Activated CD4-positive, alpha-beta memory T cell treated with anti-CD3 and anti-CD28 coated beads, Interleukin-2, amount 10 ng/mL, durations not matched to agents 7 days and 5 days (primary cell): ENCODE measurements at places on chromosomes 7 and 10. TPM values are rescaled to one million over a fixed set of nuclear protein-coding genes. Genes with fewer than 3 reads are reported as not detected.

DNA sequence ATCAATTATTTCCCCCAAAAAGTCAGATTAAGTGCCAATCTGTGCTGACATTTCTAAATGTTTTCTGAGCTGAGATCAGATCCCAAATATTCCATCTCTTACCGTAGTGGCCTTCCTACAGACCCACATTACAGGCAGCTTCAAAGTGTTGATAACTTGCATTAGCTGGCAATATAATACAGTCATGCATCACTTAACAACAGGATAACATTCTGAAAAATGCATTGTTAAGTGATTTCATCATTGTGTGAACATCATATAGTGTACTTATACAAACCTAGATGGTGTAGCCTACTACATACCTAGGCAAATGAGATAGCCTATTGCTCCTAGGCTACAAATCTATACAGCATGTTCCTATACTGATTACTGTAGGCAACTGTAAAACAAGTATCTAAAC is 22.4 kb downstream of the SLC25A13 start:
- H3K4me3 ChIP-seq: no peak overlapping the region
- peaks cover 25% of the 10 kb centered on the region for H3K4me1 ChIP-seq
- no peak for DNase-seq
- no peak overlapping the region for H3K27ac ChIP-seq
- peaks cover 12% of the 10 kb centered on the region for H3K36me3 ChIP-seq

- DNase-seq: no peak
- no peaks in the 10 kb centered on the region for H3K36me3 ChIP-seq
- H3K4me1 ChIP-seq: no peaks in the 10 kb centered on the region
- no peak overlapping the region for H3K27ac ChIP-seq
- H3K27me3 ChIP-seq: peaks cover 6% of the 10 kb centered on the region
Observed at GRCh38 chr7:134485203-134485602, 26.3 kb upstream of the AKR1B1 start.

The KCP gene
- 0.33 TPM for total RNA-seq

- peak overlapping the region; percentile 78 for H3K27ac ChIP-seq
- no peaks in the 10 kb centered on the region for H3K36me3 ChIP-seq
- H3K27me3 ChIP-seq: peaks cover 40% of the 10 kb centered on the region
- H3K4me3 ChIP-seq: peak overlapping the region; percentile 92
Observed at GRCh38 chr7:26863518-26864308, 677 bp downstream of the SKAP2 start.

DNA sequence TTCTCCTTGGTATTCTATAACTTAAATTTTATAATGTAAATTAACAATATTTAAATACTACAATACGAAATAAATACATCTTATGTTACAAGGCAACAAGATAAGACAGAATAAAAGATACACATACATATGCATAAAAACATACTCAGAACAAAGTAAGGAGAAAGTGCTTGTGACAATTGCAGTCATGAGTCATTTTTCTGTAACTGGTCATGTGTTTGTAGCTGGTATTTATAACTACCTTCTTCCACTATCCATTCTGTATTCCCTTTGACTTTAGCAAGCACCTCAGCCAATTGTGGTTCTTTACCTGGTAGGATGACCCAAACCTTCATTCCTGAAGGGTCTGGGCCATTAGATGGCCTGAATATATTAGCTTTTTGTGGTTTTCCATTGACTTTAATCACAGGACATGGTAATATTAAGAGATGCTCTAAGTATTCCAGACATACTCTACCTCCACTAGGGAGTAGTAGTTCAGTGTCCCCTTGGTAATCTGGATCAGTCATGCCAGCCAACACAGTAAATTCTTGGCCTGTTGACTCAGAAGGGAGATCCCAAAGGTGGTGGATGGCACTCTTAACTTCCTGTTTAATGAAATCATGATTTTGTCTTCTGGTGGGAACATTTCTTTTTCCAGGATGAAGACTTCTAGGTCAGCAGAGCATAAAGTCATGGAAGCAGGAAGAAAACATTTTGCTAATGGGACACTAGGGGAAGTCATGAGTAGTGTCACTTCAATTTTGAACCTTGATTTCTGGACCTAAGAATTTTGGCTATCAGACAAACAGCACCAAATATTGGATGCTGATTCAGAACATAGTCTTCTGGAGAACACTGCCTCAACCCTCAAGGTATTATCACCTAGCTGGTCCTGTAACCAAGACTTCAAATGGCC is 733.7 kb upstream of the IGFBP3 start:
- H3K27ac ChIP-seq: no peak overlapping the region
- H3K4me3 ChIP-seq: no peak overlapping the region
- H3K36me3 ChIP-seq: no peaks in the 10 kb centered on the region
- no peaks in the 10 kb centered on the region for H3K4me1 ChIP-seq
- H3K27me3 ChIP-seq: no peaks in the 10 kb centered on the region

GRCh38 chr7:108093341-108093740 is 36.8 kb downstream of the LAMB4 start:
- no peak for DNase-seq
- no peaks in the 10 kb centered on the region for H3K4me1 ChIP-seq
- H3K27ac ChIP-seq: no peak overlapping the region
- no peak overlapping the region for H3K4me3 ChIP-seq
- no peaks in the 10 kb centered on the region for H3K36me3 ChIP-seq

GRCh38 chr10:114403541-114404161 is 651 bp downstream of the AFAP1L2 start:
- no peak overlapping the region for H3K27ac ChIP-seq
- H3K4me1 ChIP-seq: peaks cover 7% of the 10 kb centered on the region
- H3K27me3 ChIP-seq: peaks cover 75% of the 10 kb centered on the region
- no peak overlapping the region for H3K4me3 ChIP-seq
- H3K36me3 ChIP-seq: no peaks in the 10 kb centered on the region
- no peak for DNase-seq

- no peak for DNase-seq
- H3K27ac ChIP-seq: no peak overlapping the region
- H3K27me3 ChIP-seq: no peaks in the 10 kb centered on the region
- H3K4me1 ChIP-seq: no peaks in the 10 kb centered on the region
Observed at GRCh38 chr7:154415709-154416399, 363.7 kb downstream of the DPP6 start.

DNA sequence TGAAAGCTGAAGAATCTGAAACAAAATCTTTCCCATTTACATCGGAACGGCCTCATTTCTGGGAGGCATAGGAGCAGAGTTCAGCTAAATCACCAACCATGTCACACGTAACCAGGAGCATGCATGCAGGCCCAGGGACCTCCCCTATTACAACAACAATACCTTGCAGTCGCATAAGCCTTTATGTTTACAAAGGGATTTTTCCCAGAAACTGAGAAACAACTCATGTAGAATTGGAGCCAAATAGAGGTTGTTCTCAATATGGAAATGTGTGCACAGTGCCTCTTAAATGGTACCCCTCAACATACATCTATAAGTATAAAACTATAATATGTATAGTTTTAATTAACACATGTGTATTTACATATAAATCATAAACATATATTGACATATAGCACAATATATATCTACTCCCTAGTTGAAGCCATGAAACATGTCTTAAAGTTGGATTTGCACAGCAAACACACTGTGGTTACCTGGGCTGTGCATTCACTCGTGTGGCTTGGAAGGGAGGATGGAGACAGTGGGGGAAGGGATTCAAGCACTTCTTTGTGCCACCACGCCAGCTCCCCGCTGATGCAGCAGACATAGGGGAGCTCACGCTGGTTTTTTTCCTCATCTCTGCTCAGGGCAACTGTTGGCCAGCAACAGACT is 35.0 kb upstream of the DGKI start:
- no peak for DNase-seq
- peaks cover 47% of the 10 kb centered on the region for H3K36me3 ChIP-seq
- H3K4me3 ChIP-seq: no peak overlapping the region
- peaks cover 18% of the 10 kb centered on the region for H3K4me1 ChIP-seq

GRCh38 chr7:44936322-44936721 is 42.5 kb downstream of the MYO1G start:
- H3K27ac ChIP-seq: no peak overlapping the region
- peaks cover 12% of the 10 kb centered on the region for H3K4me1 ChIP-seq
- no peaks in the 10 kb centered on the region for H3K36me3 ChIP-seq
- H3K27me3 ChIP-seq: peaks cover 14% of the 10 kb centered on the region
- H3K4me3 ChIP-seq: no peak overlapping the region

The PTN gene
- not detected for total RNA-seq

- H3K4me1 ChIP-seq: no peaks in the 10 kb centered on the region
- no peaks in the 10 kb centered on the region for H3K36me3 ChIP-seq
- no peak overlapping the region for H3K27ac ChIP-seq
- H3K4me3 ChIP-seq: no peak overlapping the region
Observed at GRCh38 chr7:19610194-19610943, 98.5 kb downstream of the POLR1F start.

The HOXA13 gene
- not detected for total RNA-seq

The TLL2 gene
- not detected for total RNA-seq

The CPA4 gene
- total RNA-seq: not detected
